ENCODE measurements at places on chromosomes 4 and X. TPM values are rescaled to one million over a fixed set of nuclear protein-coding genes. Genes with fewer than 3 reads are reported as not detected.

Gene TEC
- total RNA-seq: 0.73 TPM

Gene SPANXD
- total RNA-seq: not detected

Gene ARMCX6
- total RNA-seq: 18.2 TPM

Gene TLR1
- 3.8 TPM for total RNA-seq

Gene NDST3
- 47.4 TPM for total RNA-seq

Measured in cerebellum (tissue), 4 donors.